ENCODE measurements at places on chromosomes 7 and 10. TPM values are rescaled to one million over a fixed set of nuclear protein-coding genes. Genes with fewer than 3 reads are reported as not detected.

- no peak for DNase-seq
Observed at GRCh38 chr7:39644170-39644569, 20.8 kb downstream of the RALA start.

GRCh38 chr7:119935418-119936025, 337.5 kb upstream of the KCND2 start:
- DNase-seq = no peak

The FAM237B gene
- total RNA-seq = not detected

The PTN gene
- 3.1 TPM for total RNA-seq

DNA sequence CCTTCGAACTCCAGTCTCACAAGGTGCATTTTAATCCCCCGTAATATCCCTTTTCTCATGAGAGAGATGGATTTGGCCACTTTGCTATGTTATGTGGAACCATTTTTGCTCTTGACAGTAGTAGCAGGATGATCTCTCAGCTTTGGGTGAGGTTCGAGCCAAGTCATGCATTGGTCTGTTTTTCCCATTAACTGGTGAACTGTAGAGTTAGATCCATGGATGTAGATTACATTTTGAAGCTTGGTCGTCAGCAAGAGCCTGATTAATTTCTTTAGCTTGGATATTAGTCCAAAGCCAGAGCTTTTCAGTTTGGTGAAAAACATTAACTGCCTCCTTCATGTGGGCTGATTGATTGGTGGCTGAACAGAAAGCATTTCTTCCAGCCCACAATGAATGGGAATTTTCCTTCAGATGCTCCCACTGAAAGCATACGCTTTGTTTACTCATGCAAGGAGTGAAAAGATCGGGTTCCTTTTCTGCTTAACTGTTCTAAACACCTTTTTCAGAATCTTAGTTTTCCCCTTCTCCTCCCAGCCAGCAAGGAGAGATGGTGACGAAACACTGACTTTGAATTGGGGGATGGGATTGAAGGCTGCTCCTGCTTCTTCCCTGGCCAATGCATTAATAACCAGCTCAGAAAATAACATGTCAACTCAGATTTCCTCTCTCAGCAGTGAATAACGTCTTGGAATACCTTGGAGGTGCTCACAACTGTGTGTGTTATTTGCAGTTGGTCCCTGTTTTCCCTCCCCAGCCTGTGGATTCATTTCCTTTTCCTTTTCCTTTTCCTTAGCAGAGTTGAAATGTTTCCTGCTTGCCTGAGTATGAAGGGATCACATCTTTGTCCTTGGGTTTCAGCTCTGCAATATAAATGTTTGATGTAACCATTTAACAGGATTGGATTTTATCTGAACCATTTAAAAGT, 351.8 kb upstream of the FZD8 start:
- no peak for DNase-seq

The COL13A1 gene
- total RNA-seq = 0.43 TPM

DNA sequence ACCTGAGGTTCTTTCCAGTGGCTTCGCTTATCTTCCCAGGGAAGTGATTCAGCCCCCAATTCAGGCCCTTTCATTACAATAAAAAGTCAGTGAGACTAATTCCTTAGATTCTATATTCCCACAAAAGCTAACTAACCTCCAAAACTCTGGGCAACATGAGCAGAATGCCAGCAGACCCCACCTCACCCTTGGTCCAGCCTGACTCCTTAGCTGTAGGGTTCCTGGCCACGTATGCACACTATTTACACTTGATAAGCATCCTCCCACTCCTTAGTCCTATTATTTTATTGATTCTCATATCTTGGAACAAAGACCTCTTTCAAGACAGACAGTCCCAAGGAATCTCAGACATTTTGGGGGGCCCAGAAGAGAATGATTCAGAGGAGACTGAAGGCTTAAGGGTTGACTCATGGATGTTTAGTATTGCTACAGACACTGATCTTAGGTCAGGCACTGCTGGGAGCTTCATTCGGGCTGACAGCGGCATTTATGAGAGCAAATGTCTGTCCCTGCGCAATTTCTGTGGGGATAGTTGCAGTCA, 162.6 kb upstream of the GDF10 start:
- DNase-seq = no peak

- no peak for DNase-seq
Observed at GRCh38 chr7:155378580-155378934, 79.4 kb upstream of the EN2 start.

The CALML5 gene
- not detected for total RNA-seq

DNA sequence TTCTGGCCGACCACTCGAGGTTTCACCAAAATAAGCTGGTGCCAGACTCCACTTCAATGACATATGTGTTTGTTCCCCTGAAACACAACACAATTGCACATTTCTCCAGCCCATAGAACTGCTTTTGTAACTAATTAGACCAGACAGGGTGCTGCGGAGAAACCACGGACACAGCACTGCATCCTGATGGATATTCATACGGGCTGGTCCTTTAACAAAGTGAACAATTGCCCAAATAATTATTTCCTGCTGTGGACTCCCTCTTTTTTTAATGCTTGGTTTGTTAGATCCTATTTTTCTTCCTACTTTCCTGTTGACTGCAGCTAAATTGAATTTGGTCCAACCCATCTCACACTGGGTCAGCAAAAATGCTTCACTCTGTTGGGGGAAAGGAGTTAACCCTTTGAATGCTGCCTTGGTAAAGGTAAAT, 198.6 kb upstream of the BMPER start:
- no peak for DNase-seq

The OPALIN gene
- total RNA-seq = not detected

DNA sequence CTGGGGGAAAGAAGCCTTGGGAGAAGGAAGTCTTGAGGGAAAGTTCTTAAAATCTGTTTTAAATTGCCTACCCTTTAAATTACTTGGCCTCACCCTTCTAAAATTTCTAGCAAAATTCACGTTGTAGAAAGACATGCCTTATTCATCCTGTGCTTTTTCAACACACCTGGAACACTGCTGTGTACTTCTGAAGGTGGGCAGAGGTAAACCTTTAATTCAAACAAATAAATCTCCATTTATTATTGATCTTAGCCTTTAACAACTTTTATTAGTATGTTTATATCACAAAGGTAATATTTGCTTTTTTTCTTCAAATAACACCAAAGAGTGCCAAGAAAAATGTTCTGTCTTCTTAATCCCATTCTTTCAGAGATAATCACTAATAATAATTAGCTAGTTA, 30.7 kb downstream of the DNAJB9 start:
- DNase-seq = no peak

GRCh38 chr7:74092321-74092963, 8.8 kb downstream of the LIMK1 start:
- no peak for DNase-seq

GRCh38 chr10:29377333-29377961, 88.6 kb downstream of the LYZL1 start:
- DNase-seq = no peak

DNA sequence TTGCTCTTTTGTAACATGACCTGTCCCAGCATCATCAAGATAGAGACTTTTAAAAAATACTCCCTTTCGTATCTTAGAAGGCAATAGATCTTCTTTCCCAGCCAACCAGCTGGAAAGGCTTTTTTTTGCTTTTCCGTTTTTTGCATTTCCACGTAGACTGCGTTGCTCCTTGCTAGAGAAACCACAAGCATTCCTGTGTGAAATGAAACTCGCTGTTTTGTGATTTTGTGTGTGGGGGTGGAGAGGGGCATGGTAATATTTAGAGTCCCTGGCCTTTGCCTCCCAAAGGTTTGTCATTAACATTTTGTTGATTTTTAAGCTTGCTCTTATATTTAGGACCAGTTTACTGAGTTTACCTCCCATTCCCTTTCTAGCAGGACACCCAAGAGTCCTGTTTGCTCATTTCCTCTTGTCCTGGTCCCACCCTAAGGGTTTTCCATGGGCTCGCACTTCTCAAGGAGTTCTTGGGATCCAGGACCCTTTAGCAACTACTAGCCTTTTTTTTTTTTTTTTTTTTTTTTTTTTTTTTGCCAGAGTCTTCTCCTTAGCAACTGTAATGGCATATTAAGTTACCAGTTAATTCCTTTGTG, 243.6 kb downstream of the BICC1 start:
- no peak for DNase-seq

DNA sequence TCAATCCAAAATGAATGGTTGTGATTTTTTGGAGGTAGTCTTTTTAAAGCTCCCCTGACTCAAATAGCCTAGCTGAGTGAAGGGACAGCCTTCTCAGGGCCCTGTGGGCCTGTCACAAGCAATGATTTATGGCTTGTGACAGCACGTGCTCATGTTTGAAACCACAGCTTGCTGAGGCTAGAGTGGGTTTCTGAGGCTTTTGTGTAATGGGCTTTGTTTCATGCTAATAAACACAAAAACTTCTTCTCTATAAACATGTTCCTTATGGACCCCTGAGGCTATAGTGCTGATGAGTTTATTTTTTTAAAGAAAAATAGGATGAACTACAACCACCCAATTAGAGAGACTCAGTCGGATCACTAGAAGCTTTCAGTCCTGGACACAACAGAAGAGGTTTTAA, 36.1 kb upstream of the BET1 start:
- DNase-seq = no peak

DNA sequence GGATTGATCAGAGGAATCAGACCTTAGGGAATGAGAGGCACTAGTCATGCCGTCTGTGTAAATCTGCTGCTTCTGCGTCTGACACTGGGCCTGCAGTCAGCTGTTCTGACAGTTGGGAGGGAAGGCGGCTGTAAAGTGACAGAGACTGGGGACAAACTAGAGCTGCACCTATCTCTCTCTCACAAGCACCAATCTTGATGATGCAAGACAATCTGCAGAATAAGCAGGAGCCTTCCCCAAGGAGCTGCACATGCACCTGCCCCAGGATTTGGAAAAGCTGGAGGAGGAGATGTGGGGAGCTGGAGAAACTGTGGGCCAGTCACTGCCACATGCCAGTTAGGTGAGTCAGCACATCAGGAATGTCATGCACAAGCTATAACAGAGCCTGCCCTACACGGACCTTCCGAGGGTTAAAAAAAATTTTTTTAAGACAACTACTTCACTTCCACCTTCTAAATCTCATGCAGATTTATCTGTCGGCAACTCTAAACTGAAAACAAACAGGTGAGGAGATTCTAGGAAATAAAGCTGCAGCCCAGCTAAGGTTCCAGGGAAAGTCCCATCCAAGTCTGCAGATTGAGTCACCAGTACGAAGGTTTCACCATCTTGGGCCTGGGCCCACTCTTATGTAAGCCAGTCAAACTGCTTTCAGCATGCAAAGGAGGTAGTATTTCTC, 39.2 kb downstream of the ENO4 start:
- DNase-seq = no peak

DNA sequence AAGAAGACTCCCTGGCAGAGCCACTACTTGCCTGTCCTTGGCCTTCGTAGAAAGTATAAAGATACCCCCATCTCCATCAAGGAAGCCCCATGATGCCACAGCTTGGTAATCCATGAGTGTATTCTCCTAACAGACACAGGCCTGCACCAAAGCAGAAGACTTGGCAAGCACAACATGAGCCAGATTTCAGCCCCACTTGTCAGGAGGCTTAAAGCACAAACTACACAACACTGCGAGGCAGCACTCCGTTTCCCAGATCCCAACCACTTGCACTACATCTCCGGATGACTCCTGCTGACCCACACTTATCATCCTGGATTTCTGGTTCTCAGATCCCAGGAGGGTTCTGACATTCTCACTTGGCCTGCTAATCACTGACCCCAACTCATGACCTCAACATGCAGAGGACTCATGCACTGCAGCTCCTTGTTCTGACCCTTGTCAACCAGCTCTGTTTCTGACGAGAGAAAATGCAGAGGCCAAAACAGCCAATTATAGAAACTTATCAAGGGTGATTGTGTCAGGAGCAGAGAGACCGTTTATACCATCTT, 100.8 kb downstream of the RELN start:
- DNase-seq = no peak

GRCh38 chr10:69051710-69052487, 36.0 kb upstream of the SRGN start:
- no peak for DNase-seq

The TSPAN12 gene
- 23.2 TPM for total RNA-seq

DNA sequence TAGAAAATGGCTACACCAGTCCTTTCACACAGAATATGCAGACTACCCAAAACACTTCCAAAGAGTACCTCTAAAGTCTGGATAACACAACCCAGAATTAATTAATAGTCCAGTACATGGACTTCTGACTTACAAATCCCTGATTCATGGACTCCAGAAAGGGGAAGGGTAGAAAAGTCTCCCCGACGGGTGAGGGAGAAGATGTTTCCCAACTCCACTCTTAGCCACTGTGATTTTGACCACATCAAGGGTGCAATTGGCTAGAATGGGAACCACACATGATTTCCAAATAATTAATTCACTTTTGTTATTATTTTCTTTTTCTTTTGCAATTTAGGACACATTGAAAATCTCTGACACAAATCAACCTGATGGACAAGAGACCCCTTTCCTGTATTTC, 1.4 kb downstream of the TMEM130 start:
- DNase-seq = no peak

GRCh38 chr10:110915035-110915434, 3.9 kb downstream of the BBIP1 start:
- DNase-seq = no peak

DNA sequence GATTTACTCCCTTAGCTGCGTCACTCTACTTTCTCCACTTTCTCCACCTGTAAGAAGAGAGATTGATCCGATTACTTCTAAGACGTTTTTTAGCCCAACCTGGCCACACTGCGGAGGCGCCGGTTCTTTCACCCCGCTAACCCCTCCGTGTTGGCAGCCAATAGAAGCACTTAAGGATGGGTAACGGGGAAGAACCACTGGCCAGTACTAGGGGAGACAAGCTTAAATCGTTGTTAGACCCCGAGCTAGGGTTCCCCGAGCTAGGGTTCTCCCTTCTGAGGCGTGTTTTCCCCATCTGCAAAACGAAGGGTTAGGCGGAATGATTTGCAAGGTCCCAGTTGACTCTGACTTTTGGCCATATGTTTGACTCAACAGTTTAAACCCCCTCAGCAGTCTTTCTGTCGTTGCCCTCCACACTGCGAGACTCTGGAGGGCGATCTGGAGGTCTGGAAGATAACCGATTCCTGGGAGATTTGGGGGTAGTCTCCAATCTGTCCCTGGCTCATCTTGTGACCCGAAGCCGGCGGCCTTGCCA, 644 bp downstream of the UMAD1 start:
- no peak for DNase-seq

- no peak for DNase-seq
Observed at GRCh38 chr7:115221456-115221855, 299.6 kb downstream of the MDFIC start.

The DGKI gene
- total RNA-seq = 0.91 TPM

The CCDC136 gene
- 74.2 TPM for total RNA-seq

The SLC26A5 gene
- total RNA-seq = not detected

The SSBP1 gene
- 129 TPM for total RNA-seq

The FRAT1 gene
- total RNA-seq = 16.7 TPM

DNA sequence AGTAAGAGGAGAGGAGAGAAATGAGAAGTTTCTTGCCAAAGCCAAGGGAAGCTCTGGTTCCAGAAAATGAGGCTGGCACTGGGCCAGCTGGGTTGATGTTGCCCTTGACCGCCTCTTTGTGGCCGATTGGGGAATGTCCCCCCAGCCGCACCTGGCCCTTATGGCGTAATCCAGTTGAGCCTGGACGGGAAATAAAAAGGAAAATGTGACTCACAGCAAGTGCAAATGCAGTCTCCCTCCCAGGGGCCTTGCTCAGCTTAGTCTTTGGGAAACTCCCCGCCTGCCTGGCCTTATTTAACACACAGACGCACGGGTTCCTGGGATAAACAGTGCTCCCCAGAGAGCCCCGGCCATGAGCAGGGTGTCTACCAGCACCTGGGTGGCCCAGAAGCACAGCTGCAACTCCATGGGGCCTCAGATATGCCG, 174.8 kb downstream of the KIAA1217 start:
- peak; percentile 48 for DNase-seq

Measured in progenitor cell of endocrine pancreas (in vitro differentiated cells).